Activated CD4-positive, alpha-beta T cell treated with anti-CD3 and anti-CD28 coated beads for 48 hours (primary cell): ENCODE measurements at places on chromosomes 7 and 10.

- DNase-seq, result no peak
Observed at GRCh38 chr10:24428410-24428782, 219.5 kb downstream of the KIAA1217 start.

DNA sequence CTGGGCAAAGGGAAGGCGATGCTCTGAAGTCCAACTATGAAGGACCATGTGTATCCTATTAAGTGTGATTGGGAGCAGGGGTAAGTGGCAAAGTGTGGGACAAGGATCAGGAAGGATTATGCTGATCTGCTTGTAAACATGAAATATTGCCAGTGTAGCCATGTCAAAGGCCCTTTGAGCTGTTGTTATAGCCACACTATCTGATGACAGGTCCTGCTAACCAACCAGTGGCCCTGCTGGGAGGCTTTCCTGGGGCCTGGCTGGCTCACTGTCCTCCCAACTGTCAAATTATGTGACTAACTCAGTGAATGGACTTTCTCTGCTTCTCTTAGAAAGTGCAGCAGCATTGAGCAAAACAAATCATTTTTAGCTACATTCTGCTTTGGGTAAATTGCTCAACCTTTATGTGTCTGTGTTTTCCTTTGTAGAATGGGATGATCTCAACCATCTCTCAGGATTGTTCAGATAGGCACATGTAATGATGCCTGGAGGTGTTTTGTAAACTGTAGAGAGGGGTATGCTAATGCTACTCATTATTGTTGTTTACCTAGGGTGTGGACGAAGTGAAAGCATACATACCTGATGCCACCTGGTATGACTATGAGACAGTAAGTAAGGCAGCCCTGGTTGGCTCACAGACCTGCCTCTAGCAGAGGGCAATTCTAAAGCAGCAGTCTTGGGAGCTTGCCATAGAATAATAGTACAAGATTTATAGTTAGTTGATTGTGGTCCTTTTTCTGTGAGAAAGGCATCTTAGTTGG lies 47.4 kb downstream of the MGAM2 start:
- no peak for DNase-seq

DNA sequence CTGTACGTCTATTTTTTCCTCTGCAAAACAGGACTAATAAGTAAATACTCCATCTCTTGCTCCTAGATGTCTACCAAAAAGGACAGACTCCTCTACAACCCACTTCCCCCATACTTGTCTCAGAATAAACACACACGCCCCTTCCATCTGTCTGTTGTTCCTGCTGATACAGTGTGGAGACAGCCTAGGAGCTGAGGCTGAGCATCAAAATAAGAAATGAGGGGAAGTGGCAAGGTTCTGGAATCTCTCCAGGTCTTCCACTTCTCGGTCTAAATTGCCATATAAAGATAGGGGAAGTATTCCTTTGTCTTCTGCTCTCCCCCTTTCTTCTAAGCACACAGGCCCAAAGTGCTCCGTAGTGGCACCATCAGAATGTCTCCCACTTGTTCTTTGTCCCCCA lies 30.8 kb upstream of the VSIR start:
- no peak for DNase-seq

- no peak for DNase-seq
Observed at GRCh38 chr7:1899196-1899595, 229.1 kb downstream of the ELFN1 start.

DNA sequence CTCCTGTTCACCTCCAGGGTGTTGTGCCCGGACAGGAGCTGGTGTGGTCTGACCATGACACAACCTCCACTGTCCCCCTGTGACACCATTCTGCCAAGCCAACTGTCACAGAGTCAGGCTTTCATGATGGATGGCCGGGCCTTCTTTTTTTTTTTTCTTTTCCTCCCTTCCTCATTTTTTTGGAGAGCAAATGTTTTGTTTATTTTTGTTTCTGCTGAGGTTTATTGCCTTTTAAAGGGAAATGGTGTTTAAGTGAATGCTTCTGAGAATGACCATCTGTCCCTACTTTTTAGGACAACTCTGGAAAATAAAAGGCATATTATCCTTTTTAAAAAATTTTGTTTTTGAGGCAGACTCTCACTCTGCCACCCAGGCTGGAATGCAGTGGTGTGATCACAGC lies 115.1 kb upstream of the NPS start:
- no peak for DNase-seq

GRCh38 chr10:125781374-125781773 lies 5.8 kb upstream of the MMP21 start:
- no peak for DNase-seq

- DNase-seq, result no peak
Observed at GRCh38 chr7:903921-904755, 27.8 kb downstream of the GET4 start.

GRCh38 chr10:18214691-18215563 lies 74.7 kb downstream of the CACNB2 start:
- DNase-seq, result peak; percentile 36

- no peak for DNase-seq
Observed at GRCh38 chr10:14740684-14741247, 33.9 kb downstream of the FAM107B start.

DNA sequence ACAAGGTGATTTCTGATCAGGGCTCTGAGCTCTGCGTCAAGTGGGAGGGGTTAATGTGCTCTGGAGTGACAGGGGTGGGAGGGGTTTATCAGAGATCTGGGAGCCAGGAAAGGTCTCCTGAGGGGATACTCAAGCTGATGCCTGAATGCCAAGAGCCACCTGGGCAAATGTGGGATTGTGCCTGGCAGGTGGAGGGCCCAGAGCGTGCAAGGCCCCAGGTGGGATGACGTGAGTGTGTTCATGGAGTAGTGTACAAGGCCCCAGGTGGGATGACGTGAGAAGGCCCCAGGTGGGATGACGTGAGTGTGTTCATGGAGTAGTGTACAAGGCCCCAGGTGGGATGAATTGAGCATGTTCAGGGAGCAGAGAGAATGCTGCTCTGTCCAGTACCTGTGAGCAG lies 610.3 kb downstream of the PTPRN2 start:
- no peak for DNase-seq

DNA sequence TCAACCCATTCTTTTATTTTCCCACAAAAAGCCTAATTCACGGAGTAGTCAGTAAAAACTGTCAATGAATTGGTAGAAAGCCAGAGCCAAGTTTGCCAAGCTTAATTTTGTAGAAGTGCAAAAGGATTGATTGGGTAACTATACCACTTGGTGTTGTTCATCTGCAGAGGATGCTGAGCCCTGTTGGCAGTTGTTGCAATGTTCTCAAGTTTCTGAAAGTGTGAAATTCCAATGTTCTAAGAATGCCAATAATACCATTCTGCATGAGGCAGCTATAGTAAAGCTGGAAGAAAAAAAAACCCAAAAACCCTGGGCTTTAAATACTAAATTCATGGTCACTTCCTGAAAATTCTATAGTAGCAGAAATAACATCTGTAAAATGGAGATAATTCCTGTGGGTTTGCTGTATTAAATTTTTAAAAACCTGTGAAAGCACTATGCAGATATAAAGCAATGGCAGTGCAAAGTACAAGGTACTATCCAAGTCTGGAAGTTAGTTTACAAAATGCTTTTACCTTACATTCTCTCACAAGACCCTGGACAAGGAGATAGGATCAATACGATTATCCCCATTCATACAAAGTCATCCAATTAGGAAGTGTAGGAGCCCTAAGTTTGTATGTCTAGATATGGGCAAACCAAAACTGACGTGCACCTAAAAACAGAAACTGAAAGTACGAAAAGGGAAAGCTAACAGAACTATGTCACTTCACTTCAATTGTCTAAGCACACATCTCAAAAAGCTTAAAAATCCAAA lies 6.0 kb upstream of the PON1 start:
- DNase-seq, result no peak

- DNase-seq, result no peak
Observed at GRCh38 chr7:23533238-23533604, 1.4 kb upstream of the TRA2A start.

- DNase-seq, result no peak
Observed at GRCh38 chr10:110174201-110174600, 33.2 kb upstream of the MXI1 start.

- DNase-seq, result no peak
Observed at GRCh38 chr7:47866120-47866519, 82.1 kb downstream of the PKD1L1 start.

DNA sequence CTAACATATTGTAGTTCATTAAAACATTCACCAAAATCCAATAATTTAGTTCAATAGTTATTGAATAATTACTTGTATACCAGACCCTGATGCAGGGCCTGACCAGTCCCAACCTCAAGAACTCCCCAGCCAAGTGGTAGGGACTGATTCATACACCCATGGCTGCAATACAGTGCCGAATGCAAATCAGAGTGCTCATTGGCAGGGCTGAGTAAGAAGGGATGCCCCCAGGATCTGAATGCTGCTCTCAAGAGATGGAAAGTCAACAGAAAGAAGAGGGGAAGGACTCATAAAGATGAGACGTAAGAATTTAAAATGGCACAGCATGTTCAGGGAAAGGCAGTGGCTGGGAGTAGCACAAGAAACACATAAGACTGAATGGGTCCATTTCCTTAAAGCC lies 29.9 kb downstream of the ZNF438 start:
- DNase-seq, result no peak

DNA sequence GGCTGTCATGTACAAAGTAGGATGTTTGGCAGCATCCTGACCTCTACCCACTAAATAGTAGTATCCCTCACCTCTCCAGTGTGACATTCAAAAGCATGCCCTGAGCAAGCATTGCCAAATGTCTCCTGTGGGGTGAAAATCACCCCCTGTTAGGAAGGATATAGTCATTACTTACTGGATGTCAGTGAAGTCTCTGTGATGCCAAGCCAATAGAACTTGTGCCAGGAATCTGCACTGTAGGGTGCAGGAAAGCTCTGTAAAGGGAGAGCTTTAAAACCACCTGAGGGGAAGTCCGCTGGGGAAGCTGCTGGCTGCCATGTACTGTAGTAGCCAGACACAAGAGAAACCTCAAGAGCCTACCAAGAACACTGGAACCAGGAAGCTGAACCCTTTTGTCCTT lies 170.7 kb upstream of the DKK1 start:
- no peak for DNase-seq

GRCh38 chr7:37526623-37527022 lies 78.0 kb upstream of the ELMO1 start:
- DNase-seq, result no peak

DNA sequence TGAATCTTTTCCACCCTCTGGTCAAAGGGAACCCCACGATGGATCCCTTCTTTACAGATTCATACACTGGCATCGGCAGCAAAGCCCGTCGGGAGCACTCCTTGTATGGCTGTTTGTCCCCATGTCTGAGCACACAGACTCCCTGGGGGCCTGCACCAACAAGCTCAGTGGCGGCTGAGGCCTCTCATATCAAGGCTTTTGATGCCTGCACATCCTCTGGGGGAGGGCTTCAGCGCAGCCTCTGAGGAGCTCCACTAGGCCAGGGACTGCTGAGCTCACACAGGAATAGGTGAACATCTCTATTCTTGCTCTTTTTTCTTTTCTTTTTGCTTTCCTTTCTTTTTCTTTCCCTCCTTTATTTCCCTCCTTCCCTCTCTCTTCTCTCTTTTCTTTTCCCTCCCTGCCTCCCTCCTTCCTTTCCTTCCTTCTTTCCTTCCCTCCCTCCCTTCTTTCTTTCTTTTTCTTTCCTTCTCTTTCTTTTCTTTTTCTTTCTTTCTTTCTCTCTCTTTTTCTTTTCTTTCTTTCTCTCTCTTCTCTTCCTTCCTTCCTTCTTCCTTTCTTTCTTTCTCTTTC lies 174.6 kb downstream of the CCDC3 start:
- no peak for DNase-seq

- DNase-seq, result no peak
Observed at GRCh38 chr10:130337305-130337640, 201.1 kb downstream of the GLRX3 start.

GRCh38 chr10:75693489-75693888 lies 262.1 kb downstream of the LRMDA start:
- no peak for DNase-seq

- DNase-seq, result no peak
Observed at GRCh38 chr7:2872296-2872874, 28.3 kb upstream of the GNA12 start.

DNA sequence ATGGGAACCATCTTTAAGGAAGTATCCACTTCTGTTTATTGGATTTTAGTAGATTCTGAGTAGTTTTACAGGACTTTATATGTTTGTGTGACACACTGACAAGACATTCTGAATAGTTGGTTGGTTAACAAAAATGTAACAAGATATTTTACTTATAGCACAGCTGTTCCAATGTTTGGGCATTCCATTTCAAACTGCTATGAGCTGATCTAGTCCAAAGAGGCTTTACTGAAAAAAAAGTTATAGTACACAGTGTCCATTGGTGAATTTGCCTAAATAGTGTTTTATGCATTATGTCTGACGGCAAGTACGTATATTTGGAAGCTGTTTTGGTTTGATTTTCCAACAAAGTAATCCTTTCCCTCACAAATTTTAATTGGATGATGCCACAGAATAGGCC lies 99.1 kb downstream of the SAMD9 start:
- no peak for DNase-seq

GRCh38 chr7:2003931-2004812 lies 228.6 kb downstream of the MAD1L1 start:
- no peak for DNase-seq

DNA sequence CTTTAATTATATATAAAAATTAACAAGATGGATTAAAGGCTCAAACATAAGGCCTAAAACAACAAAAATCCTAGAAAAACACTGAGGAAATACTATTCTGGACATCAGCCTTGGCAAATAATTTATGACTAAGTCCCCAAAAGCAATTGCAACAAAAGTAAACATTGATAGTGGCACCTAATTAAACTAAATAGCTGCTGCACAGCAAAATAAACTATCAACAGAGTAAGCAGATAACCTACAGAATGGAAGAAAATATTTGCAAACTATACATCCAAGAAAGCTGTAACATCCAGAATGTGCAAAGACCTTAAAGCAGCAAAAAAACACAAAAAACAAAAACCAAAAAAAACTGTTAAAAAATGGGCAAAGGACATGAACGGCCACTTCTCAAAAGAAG lies 384.0 kb upstream of the SEMA3D start:
- no peak for DNase-seq

- DNase-seq, result no peak
Observed at GRCh38 chr10:115963848-115964247, 309.2 kb downstream of the GFRA1 start.

- no peak for DNase-seq
Observed at GRCh38 chr10:50554995-50555568, 68.7 kb downstream of the SGMS1 start.

DNA sequence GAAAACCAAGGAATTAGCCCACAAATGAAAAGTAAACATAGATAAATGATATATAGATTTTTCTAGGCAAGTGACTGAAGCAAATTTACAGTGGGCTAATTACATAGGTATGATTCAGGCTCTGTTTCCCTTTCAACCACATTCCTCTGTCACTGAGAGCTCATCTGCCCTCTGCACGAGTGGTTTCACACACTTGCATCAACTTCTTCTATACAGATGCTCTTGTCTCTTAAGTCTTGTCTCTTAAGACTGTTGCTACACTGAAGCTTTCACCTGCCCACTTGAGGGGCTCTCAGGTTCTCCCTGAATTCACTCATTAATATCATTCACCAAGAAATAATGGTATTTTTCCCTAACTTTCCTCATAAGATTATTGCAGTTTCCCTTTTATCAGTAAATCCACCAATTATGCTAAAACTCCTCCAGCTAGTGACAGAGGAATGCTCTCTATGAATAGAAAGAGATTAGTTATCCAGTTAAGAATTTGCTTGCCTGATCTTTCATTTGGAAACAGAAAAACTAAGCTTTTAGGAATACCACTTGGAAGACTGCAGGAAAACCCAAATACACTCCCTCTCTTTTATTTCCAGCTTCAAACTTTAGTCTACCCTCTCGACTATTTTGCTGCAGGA lies 95.7 kb downstream of the ELAPOR2 start:
- no peak for DNase-seq

- DNase-seq, result no peak
Observed at GRCh38 chr10:101941871-101942270, 98.3 kb upstream of the KCNIP2 start.
